Neural crest cell (in vitro differentiated cells): ENCODE measurements at places on chromosomes 4 and X. TPM values are rescaled to one million over a fixed set of nuclear protein-coding genes. Genes with fewer than 3 reads are reported as not detected.

The MSL3 gene
- 27.8 and 29.2 TPM in 2 replicates for total RNA-seq

The KCND1 gene
- total RNA-seq = 1.2 TPM in 2 replicates

The PTCHD1 gene
- total RNA-seq = 0.23 and 0.32 TPM in 2 replicates

The EIF2S3 gene
- total RNA-seq = 426 and 440 TPM in 2 replicates

The PRR32 gene
- not detected in 2 replicates for total RNA-seq

The SETD7 gene
- total RNA-seq = 11.1 and 11.4 TPM in 2 replicates

The ATOH1 gene
- not detected in 2 replicates for total RNA-seq

The UGT2A1 gene
- total RNA-seq = not detected in 2 replicates
